ENCODE measurements at places on chromosomes 11 and 22.

GRCh38 chr11:118625036-118625690, 17.7 kb downstream of the PHLDB1 start:
- DNase-seq = no peak

DNA sequence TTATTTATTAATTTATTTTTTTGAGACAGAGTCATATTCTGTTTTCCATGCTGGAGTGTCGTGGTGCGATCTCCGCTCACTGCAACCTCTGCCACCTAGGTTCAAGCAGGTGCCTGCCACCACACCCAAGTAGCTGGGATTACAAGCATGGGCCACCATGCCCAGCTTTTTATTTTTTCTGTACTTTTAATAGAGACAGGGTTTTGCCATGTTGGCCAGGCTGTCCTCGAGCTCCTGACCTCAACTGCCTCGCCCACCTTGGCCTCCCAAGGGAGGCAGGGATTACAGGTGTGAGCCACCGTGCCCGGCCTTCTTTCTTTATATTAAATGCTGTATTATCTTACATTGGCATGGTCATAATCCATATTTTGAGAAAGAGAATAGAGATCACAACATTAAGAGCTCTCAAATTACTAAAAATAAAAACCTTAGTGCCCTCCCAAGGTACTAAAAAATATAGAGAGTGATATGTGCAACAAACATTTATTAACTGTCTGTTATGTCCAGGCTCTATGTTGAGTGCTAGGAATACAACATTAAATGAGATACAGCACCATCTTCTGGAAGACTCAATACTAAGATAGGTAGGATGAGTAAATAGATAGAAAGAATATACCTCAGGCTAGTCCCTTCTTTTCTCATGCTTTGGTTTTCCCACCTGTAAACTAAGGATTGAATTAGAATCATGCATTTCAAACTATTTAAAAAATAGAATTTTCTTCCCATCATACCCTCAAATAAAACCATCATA, 84.1 kb downstream of the BBOX1 start:
- no peak for DNase-seq

GRCh38 chr11:83693306-83693992, 407.3 kb upstream of the CCDC90B start:
- no peak for DNase-seq

DNA sequence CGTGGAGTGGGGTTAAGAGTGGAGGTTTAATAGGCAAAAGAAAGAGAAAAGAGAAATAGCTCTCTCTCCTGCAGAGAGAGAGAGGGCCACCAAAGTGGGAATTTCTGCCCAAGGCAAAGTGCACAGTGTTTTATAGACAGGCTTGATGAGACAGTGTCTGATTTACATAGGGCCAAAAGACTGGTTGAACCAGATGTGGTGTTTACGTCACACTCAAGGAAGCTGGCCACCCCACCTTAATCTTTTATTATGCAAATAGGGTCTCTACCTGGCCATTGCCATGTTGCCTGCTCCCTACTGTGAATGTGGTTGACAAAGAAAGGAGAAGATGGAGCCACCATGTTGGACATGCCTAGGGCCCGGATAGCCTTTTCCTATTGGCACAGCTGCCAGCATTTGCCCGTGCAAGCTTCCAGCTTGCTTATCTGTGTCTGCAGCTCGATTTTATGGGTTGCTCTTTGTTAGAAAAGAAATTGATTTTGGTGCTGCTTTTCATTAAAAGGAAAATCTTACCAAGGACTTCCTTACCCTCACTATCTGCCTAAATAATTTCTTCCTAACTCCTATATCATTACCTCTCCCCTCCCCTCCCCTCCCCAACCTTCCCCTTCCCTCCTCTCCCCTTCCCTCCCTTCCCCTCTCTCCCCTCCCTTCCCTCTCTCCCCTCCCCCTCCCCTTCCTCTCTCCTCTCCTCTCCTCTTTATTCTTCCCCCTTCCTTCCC, 436.0 kb downstream of the NELL1 start:
- no peak for DNase-seq

DNA sequence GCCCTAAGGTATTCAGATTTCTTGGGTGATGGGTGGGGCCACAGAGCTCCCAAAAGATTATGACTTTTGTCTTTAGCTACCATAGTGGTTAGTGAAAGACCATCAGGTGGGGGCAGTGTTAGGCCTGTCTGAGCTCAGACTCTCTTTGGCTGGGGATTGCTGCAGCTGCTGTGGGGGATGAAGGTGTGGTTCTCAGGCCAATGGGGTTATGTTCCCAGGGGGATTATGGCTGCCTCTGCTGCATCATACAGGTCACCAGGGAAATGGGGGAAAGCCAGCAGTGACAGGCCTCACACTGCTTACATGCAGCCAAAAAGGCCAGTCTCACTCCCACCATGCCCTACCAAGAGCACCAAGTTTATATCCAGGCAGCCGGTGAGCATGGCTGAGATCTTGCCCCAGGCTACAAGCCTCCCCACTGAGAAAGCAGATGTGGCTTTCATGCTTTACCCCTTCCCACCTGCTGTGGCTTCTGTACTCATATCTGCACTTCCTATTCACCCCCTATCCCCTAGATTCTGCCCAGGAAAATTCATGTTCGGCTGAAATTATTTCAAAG, 24.8 kb downstream of the CNTF start:
- no peak for DNase-seq

DNA sequence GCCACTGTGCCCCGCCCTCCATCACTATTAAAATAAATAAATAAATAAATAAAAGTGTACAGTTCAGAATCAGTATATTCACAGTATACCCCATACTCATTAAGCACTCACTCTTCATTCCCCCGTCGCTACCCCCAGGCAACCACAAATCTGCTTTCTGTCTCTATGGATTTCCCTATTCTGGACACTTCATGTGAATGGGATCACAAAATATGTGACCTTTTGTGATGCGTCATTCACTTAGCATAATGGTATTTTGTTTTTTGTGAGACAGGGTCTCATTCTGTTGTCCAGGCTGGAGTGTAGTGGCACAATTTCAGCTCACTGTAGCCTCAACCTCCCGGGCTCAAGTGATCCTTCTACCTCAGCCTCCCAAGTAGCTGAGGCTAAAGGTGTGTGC, 52.8 kb downstream of the RBX1 start:
- DNase-seq = no peak

Measured in AG04450 (cell line).